Aorta (tissue), 5 donors: ENCODE measurements at places on chromosomes 3 and 15.

DNA sequence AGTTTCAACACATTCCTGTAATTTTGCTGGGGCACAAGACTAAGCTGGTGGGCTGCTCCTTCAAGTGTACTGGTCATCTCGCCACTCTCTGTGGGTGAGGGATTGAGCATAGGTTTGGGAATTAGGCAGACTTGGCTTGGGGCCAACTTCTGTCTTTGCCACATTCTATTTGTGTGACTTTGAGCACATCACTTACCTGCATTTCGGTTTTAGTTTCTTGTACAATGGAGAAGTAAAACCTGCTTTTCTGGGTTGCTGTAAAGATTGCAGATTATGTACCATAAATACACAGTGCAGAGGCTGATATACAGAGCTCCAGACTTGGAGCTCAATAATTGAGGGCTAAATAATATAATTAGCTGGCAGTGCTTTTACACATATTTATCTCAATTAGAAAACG is 162.1 kb downstream of the C3orf38 start:
- no peak for DNase-seq

DNA sequence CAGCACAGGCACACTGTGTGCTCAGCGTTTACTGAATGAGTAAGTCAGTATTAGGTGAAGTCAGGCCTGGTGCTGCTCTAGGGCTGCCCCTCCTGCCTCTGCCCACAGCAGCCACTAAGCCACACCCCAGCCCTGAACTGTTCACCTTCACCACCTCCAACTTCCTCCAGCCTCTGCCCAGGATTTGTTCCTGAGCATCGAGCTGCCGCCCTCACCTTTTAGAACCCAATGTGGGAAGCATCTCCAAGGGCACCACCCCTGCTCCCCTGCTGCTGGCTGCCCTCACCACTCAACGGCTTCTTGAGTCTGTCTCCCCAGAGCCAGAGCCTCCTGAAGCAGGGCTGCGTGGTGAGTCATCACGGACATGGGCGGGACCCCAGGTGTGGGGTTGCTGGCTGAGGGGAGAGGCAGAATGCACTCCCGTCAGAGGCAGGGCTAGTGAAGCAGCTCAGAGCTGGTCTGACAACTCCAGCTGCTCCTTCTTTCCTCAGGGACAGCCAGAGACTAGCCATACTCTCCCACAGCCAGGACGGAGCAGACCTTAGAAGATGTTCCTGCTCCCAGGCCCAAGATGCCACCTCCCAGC is 5.8 kb downstream of the HYAL2 start:
- DNase-seq = no peak

GRCh38 chr15:89777073-89777751 is 1.1 kb downstream of the MESP2 start:
- DNase-seq = no peak

DNA sequence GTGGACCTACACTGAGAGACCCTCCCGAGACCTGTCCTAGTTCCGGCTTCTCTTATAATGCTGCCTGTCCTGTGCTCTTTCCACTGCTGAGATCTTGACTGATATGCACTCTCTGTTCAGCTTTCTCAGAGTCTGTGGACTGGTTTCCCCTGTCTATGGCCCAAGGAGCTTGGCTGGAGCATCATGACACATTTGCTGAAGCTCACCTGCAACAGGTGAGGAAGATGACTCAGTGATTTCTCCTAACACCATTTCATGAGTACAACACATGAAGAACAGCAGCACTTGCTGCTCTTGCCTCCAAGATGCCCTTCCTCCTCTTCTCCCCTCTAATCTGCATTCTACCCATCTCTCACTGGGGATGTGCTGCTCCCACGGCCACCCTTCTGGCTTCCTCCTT is 92.1 kb downstream of the DUT start:
- no peak for DNase-seq

DNA sequence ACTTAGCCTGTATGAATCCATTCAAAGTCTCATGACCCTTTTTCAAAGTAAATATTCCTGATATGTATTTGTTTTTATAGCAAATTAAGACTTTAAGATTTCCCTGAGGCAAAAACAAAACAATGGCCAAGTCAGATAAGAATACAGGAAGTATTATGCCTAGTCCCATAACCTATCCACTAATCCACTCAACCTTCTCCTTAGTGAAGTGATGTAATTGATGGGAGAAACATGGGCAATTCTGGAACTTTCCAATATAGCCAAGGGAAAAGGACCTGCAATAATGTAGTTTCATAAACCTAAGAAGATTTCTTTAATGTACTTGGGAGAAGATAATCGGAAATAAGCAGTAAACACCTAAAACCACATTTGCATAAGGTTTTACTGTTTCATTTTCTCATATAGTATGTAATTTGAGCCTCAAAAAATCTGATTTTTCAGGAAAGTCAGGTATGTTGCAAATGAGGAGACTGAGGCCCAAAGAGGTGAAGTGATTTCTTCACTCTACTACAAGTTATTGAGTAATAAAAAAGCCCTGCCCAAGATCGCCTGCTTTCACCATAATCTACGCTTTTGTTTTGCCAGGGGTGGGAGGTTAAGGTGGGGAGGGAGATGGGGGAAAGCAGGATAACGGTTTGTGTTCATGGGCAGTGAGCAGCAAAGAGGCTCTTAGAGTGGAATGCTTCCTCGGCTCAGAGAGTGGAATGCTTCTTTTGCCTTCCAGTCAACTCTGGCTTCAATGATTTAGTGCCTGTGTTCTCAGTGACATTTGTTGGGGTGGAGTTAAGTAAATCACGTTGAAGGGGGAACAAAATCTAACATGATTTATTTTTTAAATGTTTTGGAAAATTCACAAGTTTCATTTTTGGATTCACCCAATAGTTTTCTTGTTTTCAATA is 95.0 kb upstream of the FNDC3B start:
- no peak for DNase-seq

DNA sequence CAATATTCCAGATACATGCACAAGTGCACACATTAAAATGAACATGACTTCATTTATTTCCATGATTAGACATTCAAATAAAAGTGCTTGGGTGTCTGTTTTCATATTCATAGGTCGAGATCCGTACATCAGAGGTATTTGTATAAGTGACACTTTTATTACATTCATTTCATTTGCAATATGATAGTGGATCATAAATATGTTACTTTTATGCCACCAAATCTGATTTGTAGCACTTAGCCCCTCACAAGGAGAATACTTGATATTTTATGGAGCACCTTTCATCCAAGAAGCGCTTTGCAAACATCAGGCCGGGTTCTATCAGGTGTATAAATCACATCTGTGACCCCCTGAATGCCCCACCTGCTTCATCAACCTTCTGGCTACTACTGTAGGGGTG is 100.6 kb downstream of the TOP2B start:
- no peak for DNase-seq

DNA sequence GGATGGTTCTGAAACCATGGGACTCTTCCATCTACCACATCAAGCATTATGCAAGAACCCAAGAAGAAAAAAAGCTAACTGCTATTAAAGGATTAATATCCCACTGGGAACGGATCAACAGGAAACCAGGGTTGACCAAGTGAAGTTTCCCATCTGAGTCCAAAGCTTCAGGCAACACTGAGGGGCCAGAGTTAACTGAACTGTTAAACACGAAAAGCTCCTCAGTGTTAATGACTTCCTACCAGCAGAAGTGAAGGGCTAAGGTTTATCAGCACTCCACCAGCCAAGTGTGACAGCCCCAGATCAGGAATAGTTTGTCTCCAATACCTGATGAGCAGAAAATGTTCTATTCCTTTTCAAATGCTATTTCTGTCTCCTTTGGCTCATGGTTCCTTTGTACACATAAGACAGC is 36.7 kb downstream of the PTPN9 start:
- DNase-seq = no peak

GRCh38 chr15:52206446-52206845 is 15.3 kb upstream of the GNB5 start:
- no peak for DNase-seq

DNA sequence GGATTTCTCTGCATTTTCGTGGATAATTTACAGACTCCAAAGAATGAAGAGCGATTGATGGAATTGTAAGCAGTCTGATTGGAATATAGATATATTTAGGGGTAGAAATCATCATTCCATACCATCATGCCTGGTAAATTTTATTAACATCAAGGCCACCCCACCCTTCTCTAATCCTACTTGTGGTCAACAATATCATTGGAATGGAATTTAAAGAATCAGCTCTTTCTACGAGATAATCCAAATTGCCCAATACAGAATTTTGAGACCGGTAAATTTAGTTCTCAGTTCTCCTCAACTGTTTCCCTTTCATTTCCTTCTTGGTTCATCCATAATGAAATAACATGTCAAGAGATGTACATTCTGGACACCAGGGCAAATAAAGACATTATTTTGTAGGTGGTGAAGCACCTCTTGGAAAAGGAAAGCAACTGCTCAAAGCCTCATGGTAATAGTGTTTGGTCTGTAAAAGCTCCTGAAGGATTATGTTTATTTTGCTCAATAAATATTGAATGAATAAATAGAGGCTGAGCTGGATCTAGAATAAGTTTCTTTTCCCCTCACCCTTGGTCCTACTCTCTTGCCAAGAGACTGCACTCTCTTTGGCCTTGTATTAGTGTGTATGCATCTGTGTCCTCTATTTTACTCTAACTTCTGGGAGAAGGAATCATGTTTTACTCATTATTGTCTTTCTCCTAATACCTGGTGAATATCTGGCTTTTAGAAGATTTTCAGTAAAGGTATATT is 133.7 kb upstream of the BCL6 start:
- no peak for DNase-seq

- peak; percentile 86 for DNase-seq
These were observed 33.2 kb downstream of the ZNF106 start for GRCh38 chr15:42457445-42458442.

DNA sequence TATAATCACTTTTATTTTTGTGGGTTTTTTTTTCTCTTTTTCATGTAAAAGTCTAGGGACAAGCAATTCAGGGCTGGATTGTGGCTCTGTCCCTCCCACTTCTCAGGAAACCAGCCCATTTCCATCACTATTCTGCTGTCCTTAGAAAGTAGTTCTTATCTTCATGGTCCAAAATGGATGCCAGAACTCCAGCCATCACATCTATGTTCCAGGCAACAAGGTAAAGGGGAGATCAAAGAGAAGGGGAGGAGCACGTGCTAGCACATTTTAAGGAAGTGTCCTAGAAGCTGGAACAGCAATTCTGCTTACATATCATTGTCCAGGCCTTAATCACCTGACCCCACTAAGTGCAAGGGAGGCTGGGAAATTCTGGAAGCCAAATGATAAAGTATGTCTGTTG is 181.1 kb upstream of the C2CD4B start:
- no peak for DNase-seq

- DNase-seq = no peak
These were observed 44.3 kb upstream of the DYNC1LI1 start for GRCh38 chr3:32614956-32615355.

DNA sequence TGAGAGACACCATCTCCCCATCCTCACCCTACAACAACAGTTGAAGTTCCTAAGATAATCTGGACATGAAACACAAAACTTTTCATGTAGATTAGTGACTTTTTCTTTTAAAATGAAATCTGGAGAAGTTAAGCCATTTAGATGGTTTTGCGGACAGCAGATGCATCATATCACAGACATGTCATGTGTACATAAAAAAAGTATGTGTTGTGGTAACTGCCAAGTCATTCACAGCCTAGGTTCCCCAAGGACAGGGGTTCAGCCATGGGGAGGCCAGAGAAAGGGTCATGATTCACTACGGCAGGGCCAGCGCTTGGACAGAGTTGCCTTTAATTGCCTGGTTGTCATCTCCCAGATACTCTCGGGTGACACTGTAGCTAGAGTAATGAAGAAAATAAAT is 163.2 kb downstream of the PDZRN3 start:
- DNase-seq = no peak

DNA sequence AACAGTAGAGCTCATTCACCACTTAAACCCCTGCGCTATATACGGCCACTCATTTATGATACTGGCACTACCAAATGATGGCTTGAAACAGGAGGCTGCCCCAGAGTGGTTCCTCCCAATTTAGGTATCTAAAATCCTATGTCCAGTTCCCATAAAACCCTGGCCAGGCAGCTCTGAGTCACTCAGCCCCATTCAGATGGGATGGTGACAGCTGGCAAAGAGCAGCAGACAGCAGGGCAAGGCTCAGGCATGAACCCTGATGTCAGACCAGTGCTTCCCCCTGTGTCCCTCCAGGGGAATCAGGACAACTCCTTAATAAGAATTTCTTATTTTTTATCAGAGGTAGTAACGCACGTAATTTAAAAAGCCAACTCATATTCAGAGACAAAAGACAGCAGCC is 77.2 kb upstream of the RNU6-1 start:
- peak; percentile 80 for DNase-seq

GRCh38 chr3:51706788-51707731 is at the start of gene GRM2:
Gene GRM2, plus strand, starts transcription at chr3:51707068. Its CDS starts 1,916 bp downstream, at chr3:51708984.
- DNase-seq = peak; percentile 87

GRCh38 chr15:48617619-48618018 is 27.9 kb downstream of the FBN1 start:
- no peak for DNase-seq

DNA sequence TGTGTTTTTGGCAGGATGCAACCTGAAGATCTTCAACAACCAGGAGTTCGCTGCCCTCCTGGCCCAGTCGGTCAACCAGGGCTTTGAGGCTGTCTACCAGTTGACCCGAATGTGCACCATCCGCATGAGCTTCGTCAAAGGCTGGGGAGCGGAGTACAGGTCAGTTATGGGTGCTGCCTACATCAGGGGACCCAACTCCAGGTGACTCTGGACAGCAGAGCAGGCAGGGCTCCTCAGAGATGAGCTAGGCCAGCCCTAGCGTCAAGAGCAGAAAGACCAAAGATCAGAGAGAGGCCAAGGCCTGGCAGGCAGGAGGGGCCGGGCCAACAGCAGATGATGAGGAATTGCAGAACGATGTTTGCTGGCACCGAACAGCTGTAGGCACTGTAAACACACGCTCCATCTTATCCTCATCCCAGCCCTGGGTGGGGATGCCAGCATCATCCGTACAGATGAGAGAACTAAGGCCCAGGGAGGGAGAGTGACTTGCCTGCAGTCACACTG is 67.1 kb downstream of the AAGAB start:
- no peak for DNase-seq

GRCh38 chr3:77081240-77081661 is 41.4 kb downstream of the ROBO2 start:
- no peak for DNase-seq

DNA sequence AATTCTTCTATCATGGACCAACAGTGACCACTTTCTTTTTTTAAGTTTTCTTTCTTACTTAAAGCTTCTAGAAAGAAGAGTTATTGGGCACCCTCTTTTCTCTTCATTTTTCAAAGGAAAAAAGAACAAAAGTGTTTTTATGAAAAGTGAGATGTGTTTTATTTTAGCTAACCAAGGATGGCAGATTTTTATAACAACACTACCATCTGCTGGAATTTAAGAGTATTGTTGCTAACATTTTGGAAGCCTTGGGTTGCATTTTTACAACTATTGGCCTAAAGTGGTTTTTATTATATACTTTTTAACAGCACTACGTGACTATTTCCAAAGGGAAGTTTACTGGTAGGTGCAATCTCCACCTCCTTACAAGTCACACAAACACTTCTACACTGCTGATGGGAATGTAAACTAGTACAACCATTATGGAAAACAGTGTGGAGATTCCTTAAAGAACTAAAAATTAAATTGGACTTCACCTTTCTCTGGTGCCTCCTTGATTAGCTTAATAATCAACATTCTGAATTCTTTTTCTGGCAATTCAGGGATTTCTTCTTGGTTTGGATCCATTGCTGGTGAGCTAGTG is 237.7 kb upstream of the AGTR1 start:
- DNase-seq = no peak
